ENCODE measurements at places on chromosomes 4 and X.

DNA sequence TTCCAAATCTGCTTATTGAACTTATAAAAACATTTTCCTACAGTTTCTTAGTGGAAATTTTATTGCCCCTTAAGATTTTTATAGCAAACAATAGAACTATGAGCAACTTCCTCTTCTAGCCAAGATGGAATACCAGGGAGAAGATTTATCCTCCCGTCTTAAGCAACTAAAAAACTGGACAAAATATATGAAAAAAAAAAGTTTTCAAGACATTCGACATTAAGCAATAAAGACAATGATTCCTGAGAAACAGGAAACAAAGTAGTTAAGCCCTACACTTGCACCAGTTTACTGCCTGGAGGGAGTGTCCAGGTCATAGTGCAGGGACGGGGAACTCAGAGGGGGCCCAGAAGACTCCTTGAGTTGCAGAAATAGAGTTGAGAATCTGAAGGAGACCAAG is 516.1 kb upstream of the DIPK2B start:
- DNase-seq: no peak

DNA sequence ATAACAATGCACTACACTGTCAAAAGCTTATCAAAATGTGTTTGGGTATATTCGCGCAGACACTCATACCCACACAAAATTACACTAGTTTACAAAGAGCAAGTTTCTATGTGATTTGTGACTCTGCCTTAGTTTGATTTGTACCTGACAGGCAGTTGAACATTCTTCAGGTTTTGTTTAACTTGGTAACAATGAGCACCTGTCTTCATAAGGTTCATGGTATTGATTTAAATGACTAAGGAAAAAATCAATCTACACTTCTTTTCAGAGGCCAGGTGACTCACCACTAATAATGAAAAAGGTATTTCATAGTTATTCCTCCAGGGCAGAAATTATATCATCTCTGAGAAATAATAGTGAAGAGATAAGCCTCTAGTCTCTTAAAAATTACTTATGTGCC is 1114.6 kb upstream of the AGA start:
- no peak for DNase-seq

DNA sequence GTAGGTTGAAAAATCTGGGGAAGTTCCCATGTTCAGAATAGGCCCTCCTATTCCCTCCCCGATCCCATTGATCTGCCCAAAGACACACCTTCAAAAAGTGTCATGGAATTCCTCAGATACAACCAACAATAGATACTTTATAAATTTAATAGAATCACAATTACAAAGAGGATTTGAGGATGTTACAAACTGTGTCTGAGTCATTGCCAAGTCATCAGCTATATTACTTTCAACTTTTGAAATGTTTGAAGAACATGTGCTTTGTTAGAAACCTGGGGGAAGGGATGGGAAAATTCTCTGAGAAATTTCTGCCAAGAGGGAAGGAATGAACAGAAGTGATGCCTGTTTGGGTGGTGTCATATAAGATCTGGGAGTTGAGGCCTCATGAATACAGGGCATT is 46.7 kb downstream of the KCNIP4 start:
- DNase-seq: no peak

GRCh38 chr4:109916027-109916409 is 3.3 kb downstream of the EGF start:
- DNase-seq: no peak
